HT-29 (cell line): ENCODE measurements at places on chromosomes 13 and 19. TPM values are rescaled to one million over a fixed set of nuclear protein-coding genes. Genes with fewer than 3 reads are reported as not detected.

Gene SHD
- total RNA-seq = 0.21 and 1.6 TPM in 2 replicates

Gene ALOX5AP
- 0.41 TPM in 1 of 2 replicates, not detected in the other for total RNA-seq

Gene GNG7
- total RNA-seq = 0.03 and 0.23 TPM in 2 replicates

Gene OR7A5
- total RNA-seq = not detected in 2 replicates

Gene RFPL4A
- not detected in 2 replicates for total RNA-seq

Gene ZNF575
- 0.08 TPM in 2 replicates for total RNA-seq

Gene LAIR1
- not detected in 2 replicates for total RNA-seq

Gene EID2
- 18.8 and 21.9 TPM in 2 replicates for total RNA-seq

Gene STARD13
- total RNA-seq = 1.1 and 2.3 TPM in 2 replicates

Gene GPR180
- 4.5 and 4.6 TPM in 2 replicates for total RNA-seq

Gene ZNF296
- total RNA-seq = 1.5 and 1.7 TPM in 2 replicates

Gene CCNA1
- total RNA-seq = not detected in 2 replicates

Gene GZMM
- 0.31 TPM in 1 of 2 replicates, not detected in the other for total RNA-seq

Gene JUNB
- 568 and 620 TPM in 2 replicates for total RNA-seq

Gene LILRB1
- total RNA-seq = not detected in 2 replicates

Gene GNA15
- total RNA-seq = 15.9 and 20.0 TPM in 2 replicates

Gene TTYH1
- total RNA-seq = not detected in 2 replicates

Gene CEACAM19
- 1.0 and 2.2 TPM in 2 replicates for total RNA-seq

Gene RFPL4AL1
- total RNA-seq = not detected in 2 replicates

Gene REEP6
- total RNA-seq = 23.1 and 26.6 TPM in 2 replicates

Gene GDF15
- 529 and 584 TPM in 2 replicates for total RNA-seq

Gene POMP
- total RNA-seq = 119 and 124 TPM in 2 replicates

Gene ZNF763
- 0.20 and 0.76 TPM in 2 replicates for total RNA-seq

Gene PSG1
- total RNA-seq = not detected in 2 replicates

Gene FAM83E
- 15.9 and 18.5 TPM in 2 replicates for total RNA-seq

Gene NOTCH3
- 0.46 and 0.63 TPM in 2 replicates for total RNA-seq

Gene RFC3
- total RNA-seq = 28.1 and 29.3 TPM in 2 replicates

Gene P2RY11
- total RNA-seq = 5.5 and 11.1 TPM in 2 replicates

Gene LILRB3
- not detected in 2 replicates for total RNA-seq

Gene ATXN8OS
- not detected in 2 replicates for total RNA-seq

Gene NKG7
- not detected in 2 replicates for total RNA-seq

Gene TUBA3C
- not detected in 2 replicates for total RNA-seq

Gene EFNB2
- total RNA-seq = 30.0 and 31.0 TPM in 2 replicates

Gene ZNF57
- total RNA-seq = 5.6 and 5.7 TPM in 2 replicates

Gene TNFSF13B
- total RNA-seq = 0.08 and 0.15 TPM in 2 replicates

Gene CGB1
- total RNA-seq = 1.5 TPM in 1 of 2 replicates, not detected in the other

Gene FREM2
- 3.5 and 11.8 TPM in 2 replicates for total RNA-seq

Gene LGALS14
- not detected in 2 replicates for total RNA-seq

Gene GJB2
- 41.9 and 50.1 TPM in 2 replicates for total RNA-seq

Gene ZNF550
- 1.1 and 6.1 TPM in 2 replicates for total RNA-seq

Gene C13orf42
- not detected in 2 replicates for total RNA-seq

Gene ZNF556
- 0.03 and 0.23 TPM in 2 replicates for total RNA-seq

Gene LYPD3
- 0.05 and 0.78 TPM in 2 replicates for total RNA-seq

Gene CGB8
- total RNA-seq = not detected in 2 replicates
